ENCODE measurements at places on chromosomes 4 and X.
A peak's percentile ranks its signal among the peaks of the same experiment; 100 is the strongest.

DNA sequence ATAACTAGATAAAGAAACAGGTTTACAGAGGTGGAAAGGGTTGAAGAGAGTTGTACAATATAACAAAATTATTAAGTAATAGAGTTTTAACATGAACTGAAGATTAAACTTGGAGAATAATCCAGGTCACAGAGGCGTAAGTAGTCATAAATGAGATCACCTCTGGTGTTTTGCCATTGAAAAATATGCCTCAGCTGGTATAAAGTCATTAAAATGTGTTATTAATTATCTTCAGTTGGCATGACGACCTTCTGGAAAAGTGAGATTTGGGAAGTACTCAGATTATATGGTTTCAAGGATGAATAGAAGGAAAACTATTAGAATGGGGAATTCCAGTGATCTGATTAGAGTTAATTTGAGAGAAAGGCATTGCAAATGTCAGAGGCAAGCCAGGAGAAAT is 237.5 kb upstream of the ANXA10 start:
- no peak for DNase-seq

GRCh38 chr4:169510617-169511016 is 101.8 kb downstream of the NEK1 start:
- DNase-seq, result no peak

DNA sequence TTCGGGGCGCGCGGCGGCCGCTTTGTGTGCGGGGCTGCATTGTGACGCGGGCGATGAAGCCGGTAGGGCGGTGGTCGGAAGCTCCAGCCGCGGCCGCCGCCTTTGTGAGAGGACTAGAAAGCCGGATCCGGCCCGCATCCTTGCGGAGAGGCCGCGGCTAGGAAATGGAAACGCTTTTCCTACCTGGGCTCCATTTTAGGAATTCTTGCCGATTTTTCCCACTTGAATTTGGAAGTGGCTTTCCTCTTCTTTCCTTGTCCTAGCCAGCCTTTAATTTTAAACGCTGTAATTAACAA is 708 bp downstream of the TMSB4X start:
- no peak for DNase-seq

GRCh38 chr4:42568610-42569207 is 88.2 kb downstream of the ATP8A1 start:
- peak; percentile 50 for DNase-seq

- DNase-seq, result no peak
Measured at GRCh38 chr4:107818301-107818910, 6.3 kb upstream of the SGMS2 start.

GRCh38 chr4:27009539-27009938 is 148.9 kb downstream of the STIM2 start:
- no peak for DNase-seq

GRCh38 chrX:75623535-75623934 is 100.7 kb upstream of the ZDHHC15 start:
- DNase-seq, result no peak

GRCh38 chr4:41320278-41320677 is 63.5 kb downstream of the UCHL1 start:
- DNase-seq, result no peak

GRCh38 chr4:99361268-99361898 is 8.8 kb upstream of the ADH1C start:
- DNase-seq, result no peak

- DNase-seq, result no peak
Measured at GRCh38 chr4:46032056-46032455, 91.8 kb downstream of the GABRG1 start.

GRCh38 chr4:75710246-75710645 is 14.1 kb upstream of the USO1 start:
- DNase-seq, result no peak

DNA sequence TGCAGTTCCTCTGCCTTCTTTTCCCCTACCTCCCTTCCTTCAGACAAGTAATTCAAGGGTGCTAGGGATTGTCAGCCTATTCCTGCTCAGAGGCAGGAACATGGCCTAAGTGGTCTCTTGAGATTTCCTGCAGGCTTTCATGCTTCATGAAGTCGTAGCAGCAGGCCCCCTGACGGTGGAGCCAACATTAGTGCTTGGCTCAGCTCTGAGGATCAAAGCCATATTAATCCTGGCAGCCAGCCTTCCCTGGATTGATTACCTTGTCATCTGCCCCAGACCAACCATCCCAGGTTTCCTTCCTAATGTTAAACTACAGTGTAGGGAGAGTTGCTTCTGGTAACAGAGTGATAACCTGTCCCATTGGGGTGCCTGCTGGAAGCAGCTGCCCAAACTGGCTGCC is 84.1 kb downstream of the SLC16A2 start:
- DNase-seq, result no peak

DNA sequence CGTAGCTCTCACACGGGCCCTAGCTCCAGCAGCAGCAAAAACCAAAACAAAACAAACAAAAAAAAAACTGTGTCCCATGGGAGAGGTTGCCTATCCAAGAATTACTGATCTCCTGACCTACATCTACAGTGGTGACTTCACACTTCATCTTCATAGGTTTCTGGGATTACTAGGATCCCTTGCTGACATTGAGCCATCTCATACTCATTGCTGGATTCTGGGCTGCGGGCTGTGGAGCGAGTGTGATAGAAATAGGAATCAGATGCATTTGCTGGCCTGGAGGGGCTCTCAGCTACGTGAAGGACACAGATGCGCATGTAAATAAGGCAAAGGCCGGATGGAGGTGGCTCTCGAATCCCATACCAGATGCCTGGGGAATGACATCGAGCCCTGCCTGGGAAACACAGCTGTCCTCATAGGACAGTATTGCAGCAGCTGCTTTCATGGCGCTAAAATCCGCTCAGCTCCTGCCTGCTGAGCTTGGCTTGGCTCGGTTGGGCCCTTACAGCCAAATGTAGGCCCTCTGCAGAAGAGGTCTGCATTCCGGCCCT is 41.7 kb downstream of the CNGA2 start:
- no peak for DNase-seq

DNA sequence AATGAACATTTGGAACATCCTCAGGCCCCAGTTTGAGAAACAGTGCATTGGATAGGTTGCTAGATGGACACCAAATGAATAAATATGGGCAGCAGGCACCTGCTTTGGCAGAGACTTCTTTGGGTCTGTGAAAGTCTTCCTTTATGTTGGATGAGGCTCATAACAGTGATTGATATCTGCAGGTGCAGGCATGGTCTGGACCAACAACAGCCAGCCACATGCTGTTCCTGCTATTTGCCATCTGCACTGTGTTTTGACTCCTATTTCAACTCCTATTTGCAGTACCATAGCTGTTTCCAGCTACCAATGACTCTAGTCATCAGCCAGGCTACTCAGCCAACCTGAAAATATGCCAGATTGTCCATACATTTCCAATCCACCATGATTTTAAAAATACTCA is 60.9 kb downstream of the ANAPC4 start:
- no peak for DNase-seq

DNA sequence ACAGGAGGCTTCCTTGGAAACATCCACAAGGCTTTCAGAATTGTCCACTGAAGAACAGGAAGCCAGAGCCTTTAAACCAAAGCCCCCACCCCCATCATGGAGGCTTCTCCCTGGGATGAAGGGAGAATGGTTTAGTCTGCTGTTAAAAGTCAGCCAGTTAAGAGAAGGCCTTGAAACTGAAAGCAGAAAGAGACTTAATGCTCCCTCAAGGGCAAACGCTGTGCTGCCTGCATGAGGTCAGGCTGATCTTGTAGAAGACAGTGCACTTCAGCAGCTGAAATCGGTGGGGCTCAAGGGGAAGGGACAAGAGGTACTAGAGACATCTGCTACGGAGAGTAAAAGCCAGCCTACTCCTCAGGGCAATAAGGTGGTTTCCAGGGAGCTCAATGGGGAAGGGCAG is 69.0 kb downstream of the HPRT1 start:
- DNase-seq, result no peak
